Globus pallidus (tissue), 1 donor: ENCODE measurements at places on chromosomes 2 and 18.

GRCh38 chr2:14616342-14616741 is 16.2 kb upstream of the LRATD1 start:
- DNase-seq, result no peak

DNA sequence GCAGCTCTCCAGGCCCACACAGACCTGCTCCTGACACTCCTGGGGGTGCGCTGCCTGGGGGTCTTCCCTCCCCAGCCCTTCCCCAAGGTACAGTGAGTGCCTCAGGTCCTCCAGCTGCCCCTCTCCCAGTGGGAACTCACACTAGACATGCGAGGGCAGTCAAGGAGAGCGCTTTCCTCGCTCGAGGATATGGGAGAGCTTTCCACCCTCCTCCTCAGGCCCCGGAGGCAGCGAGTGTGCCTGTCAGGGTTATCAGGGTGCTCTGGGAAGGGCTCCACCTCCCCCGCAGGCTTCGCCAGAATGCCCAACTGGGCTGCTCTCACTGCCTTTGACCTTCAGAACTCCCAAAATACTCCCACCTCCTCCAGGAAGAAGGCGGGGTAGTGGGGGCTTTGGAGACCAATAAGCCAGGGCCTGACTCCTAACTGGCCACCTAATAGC is 85.7 kb upstream of the LAPTM4A start:
- DNase-seq, result no peak

DNA sequence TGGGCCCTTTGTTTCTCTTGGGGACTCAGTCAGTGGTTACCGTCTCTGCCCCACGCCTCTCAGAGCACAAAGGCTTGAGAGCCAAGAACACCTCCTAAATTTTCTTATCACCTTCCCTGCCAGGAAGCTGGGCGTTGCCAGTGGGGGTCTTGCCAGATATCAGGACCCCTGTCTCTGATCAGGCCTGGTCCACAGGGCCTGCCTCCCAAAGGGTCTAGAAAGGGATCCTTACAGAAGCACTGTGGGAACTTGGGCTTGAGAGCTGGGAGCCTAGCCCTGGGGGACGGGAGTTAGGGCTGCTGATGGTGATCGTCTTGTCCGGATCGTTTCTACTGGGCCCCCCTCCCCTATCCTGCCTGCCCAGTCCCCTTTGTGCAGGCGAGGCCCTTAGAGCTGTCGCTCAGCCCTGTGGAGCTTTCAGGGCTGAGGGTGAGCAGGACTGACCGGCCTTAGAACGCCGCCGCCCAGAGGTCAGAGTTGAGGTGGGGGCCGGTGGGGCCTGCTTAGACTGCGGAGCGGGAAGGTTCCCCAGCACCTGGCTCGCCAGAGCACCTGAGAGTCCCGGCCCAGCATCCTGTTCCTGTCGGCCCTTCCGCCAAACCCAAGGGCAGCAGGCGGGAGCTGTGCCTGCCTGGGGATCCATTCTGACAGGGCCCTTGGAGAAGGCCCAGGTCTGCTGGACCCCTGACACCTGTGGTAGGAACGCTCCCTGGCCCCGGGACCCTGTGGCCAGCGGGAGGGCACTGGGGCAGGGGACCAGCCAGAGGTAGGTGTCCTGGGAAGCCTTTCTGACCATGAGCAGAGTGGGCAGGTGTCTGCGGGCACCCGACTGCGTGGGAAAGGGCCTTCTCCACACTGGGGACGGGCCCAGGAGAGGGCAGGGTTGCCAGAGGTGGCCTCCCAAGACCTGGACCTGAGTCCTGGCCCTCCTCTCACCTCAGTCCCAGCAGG is 956 bp downstream of the ESPNL start:
- DNase-seq, result no peak

GRCh38 chr2:55111570-55112228 is 61.4 kb upstream of the RTN4 start:
- peak; percentile 80 for DNase-seq

DNA sequence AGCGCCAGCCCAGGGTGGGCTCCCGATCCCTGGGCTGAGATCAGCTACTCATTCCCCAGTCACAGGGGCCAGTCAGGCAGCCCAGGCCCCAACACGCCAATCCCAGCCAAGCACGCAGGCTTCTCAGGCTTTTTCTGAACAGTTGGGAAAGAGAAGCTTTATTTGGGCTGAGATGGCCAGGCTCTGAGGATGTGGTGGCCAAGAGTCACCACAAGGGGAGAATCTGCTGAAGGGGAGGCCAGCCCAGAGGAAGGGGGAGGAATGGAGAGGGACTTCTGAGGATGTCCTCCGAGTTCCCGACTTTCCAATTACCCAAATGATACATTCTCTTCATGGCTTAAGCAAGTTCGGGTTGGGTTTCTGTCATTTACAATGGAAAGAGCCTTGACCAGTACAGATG is 2.8 kb upstream of the DIPK1C start:
- DNase-seq, result peak; percentile 76

GRCh38 chr2:45128580-45128997 is 119.3 kb upstream of the SIX2 start:
- DNase-seq, result no peak

GRCh38 chr2:7427293-7428060 is 510.3 kb downstream of the RNF144A start:
- peak; percentile 43 for DNase-seq

DNA sequence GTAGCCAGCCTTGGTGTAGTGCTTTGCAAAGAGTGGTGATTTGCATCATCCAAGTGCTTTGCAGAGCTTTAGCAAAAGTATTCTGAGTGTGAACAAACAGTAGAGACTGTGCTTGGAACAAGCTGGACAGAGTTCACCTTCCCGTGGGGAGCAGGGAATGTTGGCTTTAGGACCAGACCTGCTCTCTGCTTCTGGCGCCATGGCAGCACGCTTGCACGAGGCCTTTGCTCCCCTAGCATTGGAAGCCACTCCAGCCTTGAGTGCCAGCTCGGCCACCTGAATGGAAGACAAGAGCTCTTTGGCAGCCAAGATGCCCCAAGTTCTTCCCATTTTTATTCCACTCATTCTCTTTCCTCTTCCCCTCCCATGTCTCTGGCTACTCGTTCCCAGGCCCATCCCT is 250.8 kb upstream of the OSR1 start:
- DNase-seq, result no peak

DNA sequence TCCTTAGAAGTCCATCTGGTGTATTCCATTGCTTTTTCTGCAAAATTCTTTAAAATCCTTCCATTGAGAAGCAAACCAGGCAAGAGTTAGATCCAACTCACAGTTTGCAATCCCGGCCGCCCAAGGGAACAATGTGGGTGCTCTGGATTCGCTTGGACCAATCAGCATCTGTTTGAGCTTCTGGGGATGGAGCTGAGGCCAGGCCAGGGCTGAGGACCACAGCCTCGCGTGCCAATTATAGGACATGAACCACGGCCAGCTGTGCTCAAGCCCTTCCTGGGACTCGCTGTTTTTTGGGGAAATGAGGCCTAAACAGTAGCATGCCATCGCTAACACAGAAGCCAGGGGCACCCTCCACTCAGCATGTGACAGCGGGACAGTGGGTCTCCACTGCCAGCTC is 270.8 kb downstream of the HDAC4 start:
- no peak for DNase-seq

- DNase-seq, result no peak
Observed at GRCh38 chr2:95179451-95179850, 13.8 kb downstream of the ZNF2 start.

- DNase-seq, result no peak
Observed at GRCh38 chr2:7429733-7430132, 512.5 kb downstream of the RNF144A start.

GRCh38 chr2:68857202-68857845 is 13.9 kb downstream of the BMP10 start:
- DNase-seq, result no peak

- DNase-seq, result no peak
Observed at GRCh38 chr2:196649202-196649601, 9.7 kb downstream of the CCDC150 start.

DNA sequence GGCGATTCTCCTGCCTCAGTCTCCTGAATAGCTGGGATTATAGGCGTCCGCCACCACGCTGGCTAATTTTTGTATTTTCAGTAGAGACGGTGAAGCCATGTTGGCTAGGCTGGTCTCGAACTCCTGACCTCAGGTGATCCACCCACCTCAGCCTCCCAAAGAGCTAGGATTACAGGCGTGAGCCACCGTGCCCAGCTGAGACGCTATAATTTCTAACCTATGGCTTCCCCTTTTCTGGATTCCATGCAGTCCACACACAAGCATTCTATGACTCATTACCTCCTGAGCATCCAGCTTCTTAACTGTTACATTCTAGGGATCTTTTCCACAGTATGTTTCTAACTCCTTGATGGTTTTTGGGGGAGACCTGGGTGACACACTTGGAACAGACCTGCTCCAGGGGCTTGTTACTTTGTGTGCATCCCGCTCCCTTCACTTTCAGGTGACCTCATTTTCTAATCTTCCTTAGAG is 11.8 kb upstream of the KCMF1 start:
- DNase-seq, result no peak

GRCh38 chr2:46126571-46126970 is 170.6 kb upstream of the EPAS1 start:
- DNase-seq, result no peak

DNA sequence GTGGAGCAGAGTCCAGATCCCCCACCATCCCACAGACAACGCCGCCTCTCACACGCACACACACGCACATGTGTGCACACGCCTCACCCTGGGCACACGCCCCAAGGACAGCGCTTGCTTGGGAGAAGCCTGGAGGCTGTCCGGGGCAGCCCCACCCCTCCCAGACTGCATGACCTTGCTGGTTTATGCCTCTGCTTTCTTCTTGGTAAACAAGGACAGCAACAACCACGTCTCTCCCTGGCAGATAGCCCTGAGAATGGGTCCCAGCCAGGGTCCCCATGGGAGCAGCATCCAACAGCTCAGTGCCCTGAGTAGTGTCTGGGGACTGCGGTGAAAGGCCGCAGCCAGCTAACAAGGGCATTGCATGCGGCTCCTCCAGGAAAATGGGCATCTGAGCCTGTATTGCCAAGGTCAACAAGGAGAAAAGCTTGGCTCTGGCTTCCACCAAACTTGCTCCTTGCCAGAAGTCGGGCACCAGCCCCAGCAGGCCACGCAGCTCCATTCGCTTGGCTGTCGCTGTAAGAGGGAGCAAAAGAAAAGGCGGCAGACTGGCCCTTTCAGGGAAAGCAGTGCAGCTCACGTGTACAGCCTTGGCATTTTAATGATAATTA is 234.6 kb downstream of the EIPR1 start:
- DNase-seq, result peak; percentile 35

GRCh38 chr2:152352616-152353015 is 17.6 kb downstream of the FMNL2 start:
- peak; percentile 83 for DNase-seq

DNA sequence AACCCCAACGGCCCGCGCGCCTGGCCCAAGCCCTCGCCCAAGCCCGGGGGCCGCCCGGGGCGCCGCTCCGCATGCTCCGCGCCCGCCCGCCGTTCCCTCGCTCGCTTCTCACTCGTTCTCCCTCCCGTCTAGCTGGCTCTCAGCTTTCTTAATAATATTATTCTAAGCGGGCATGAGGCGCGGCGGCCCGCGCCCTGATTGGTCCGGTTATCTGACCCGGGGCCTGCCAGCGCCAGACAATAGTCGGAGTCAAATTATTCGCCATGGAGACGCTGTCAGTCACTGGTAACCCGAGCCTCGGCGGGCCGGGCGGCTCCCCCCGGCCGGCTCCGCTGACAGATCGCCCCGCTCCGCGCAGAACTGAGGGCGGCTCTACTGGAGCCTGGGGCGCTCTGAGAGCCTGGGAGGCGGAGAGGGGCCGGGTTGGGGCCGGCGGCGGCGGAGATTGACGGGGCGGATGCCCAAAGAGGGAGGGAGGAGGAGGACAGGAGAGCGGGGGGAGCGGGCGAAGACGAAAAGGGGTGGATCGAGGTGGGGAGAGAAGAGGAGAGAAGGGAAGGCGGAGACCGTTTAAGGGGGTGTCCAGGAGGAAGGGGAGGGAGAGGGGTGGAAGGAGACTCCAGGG is at the start of gene SIX2:
Gene SIX2 (minus strand): TSS at position 150 of the 625 bp plus-strand sequence. CDS start 342 bp downstream, outside the sequence.
- DNase-seq, result peak; percentile 10

DNA sequence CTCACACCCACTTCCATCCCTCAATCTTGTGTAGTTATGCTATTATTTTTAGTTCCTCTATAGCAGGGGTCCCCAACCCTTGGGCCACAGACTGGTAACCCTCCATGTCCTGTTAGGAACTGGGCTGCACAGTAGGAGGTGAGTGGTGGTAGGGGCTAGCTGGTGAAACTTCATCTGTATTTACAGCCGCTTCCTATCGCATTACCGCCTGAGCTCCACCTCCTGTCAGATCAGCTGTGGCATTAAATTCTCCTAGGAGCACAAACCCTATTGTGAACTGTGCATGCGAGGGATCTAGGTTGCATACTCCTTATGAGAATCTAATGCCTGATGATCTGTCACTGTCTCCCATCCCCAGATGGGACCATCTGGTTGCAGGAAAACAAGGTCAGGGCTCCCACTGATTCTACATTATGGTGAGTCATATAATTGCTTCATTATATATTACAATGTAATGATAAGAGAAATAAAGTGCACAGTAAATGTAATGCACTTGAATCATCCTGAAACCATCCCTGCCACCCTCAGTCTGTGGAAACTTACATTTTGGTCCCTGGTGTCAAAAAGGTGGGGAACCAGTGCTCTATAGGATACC is 1.6 kb upstream of the RAB11FIP5 start:
- DNase-seq, result no peak

GRCh38 chr2:54088191-54088634 is 27.2 kb upstream of the ACYP2 start:
- no peak for DNase-seq

- no peak for DNase-seq
Observed at GRCh38 chr2:139374296-139374850, 594.2 kb upstream of the NXPH2 start.

- DNase-seq, result no peak
Observed at GRCh38 chr2:241228081-241228859, 39.8 kb downstream of the ANO7 start.

GRCh38 chr2:172172513-172173173 is 69.9 kb upstream of the DLX2 start:
- DNase-seq, result peak; percentile 37

GRCh38 chr2:150789376-150789905 is 302.0 kb upstream of the RND3 start:
- DNase-seq, result no peak

GRCh38 chr2:189276277-189276676 is 96.7 kb upstream of the COL5A2 start:
- DNase-seq, result no peak

DNA sequence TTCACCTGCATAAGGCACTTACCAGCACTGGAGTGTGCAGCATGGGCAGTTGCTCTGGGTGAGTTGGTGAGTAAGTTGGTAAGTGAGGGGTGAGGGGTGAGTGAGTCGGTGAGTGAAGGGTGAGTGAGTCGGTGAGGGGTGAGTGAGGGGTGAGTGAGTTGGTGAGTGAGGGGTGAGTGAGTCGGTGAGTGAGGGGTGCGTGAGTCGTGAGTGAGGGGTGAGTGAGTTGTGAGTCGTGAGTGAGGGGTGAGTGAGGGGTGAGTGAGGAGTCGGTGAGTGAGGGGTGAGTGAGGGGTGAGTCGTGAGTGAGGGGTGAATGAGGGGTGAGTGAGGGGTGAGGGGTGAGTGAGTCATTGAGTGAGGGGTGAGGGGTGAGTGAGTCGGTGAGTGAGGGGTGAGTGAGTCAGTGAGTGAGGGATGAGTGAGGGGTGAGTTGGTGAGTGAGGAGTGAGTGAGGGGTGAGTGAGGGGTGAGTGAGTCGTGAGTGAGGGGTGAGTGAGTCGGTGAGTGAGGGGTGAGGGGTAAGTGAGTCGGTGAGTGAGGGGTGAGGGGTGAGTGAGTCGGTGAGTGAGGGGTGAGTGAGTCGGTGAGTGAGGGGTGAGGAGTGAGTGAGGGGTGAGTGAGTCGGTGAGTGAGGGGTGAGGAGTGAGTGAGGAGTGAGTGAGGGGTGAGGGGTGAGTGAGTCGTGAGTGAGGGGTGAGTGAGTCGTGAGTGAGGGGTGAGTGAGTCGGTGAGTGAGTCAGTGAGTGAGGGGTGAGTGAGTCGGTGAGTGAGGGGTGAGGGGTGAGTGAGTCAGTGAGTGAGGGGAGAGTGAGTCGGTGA is 17.1 kb downstream of the THAP4 start:
- DNase-seq, result no peak

GRCh38 chr2:15633971-15634346 is 42.3 kb downstream of the DDX1 start:
- DNase-seq, result no peak
